Esophagus muscularis mucosa (tissue), 4 donors: ENCODE measurements at places on chromosomes 16 and 17.

DNA sequence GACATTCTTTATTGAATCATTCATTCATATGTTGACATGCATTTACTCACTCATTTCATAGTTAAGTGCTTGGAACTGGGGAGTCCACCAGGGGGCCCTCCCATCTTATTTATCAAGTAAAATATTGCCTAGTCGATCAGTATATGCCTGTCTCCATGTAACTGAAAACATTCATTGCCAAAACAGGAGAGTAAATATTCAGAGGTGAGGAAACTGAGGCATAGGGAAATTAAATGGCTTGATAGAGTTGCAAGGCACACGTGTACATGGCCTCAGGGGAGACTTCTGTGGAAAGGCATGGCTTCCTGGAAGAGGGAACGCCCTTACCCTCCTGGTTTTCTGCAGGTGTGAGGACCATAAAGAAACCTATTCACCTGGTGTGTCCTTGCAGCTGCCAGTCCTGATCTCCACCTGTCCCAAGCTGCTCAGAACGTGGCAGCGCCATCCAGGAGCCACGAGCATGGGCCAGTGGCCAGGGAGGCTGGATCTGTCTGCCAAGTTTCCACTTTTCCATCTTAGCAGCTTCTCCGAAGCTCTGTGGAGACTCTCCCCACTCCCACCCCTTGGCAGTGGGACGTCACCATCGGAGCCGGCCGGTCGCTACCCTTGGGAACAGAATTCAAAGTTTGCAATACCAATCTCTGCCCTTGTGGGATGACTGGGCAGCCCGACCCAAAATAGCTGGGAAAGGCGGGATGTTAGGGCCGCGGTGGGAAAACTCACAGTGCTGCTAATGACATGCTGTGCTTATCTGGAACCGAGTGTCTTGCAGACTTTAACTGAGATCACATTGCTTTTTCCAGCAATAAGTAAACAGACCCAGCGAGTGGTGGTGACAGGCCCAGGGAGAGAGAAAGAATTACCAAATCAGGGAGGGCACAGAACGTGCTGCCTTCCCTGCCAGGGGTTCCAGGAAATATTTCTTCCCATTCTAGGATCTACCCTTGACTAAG is 4.1 kb upstream of the C1QTNF1 start:
- no peak for DNase-seq

GRCh38 chr16:46582313-46582712 is 38.9 kb downstream of the SHCBP1 start:
- no peak for DNase-seq

- no peak for DNase-seq
Measured at GRCh38 chr17:35191001-35191695, 3.0 kb downstream of the SLC35G3 start.

DNA sequence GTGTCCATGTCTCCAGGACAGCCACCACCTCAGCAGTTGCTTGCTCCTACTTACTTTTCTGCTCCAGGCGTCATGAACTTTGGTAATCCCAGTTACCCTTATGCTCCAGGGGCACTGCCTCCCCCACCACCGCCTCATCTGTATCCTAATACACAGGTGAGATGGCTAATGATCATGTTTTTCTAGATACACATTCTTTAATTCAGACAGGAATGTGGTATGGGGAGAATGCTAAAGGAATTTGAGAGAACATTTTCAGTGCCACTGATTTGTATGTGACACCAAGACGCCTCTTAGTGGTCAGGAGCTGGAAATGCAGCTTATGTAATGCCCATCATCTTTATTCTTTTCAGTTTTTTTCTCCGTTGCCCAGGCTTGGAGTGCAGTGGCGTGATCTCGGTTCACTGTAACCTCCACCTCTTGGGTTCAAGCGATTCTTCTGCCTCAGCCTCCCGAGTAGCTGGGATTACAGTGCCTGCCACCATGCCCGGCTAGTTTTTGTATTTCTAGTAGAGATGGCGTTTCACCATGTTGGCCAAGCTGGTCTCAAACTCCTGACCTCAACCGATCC is 8.9 kb upstream of the RAPGEFL1 start:
- no peak for DNase-seq

- DNase-seq = no peak
Measured at GRCh38 chr16:11140098-11140375, 116.0 kb downstream of the SOCS1 start.

- no peak for DNase-seq
Measured at GRCh38 chr17:34703533-34703932, 124.2 kb downstream of the TMEM132E start.

DNA sequence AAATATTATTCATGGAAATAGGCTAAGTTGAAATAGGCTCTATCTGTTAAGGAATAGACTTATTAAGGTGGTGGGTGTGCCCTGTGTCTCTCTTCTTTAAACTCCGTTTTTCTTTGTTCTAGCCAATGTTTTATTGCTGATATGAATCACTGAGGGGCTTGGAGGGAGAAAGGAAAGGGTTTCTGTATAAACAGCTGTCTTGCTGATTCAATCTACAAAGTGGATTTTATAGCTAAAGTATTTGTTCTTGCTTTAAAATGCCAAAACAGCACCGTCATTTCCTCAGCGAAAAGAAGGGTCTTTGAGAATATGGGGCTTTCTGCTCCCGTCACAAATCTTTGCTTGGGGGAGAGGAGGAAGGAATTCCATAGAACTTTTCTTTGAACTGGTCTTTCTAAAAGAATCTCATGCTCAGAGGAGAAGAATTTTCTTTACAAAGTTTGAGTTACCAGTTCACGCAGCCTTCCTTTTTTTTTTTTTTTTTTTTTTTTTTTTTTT is 39.3 kb downstream of the MSI2 start:
- DNase-seq = no peak

- DNase-seq = no peak
Measured at GRCh38 chr17:17668775-17669579, 12.3 kb upstream of the RAI1 start.

DNA sequence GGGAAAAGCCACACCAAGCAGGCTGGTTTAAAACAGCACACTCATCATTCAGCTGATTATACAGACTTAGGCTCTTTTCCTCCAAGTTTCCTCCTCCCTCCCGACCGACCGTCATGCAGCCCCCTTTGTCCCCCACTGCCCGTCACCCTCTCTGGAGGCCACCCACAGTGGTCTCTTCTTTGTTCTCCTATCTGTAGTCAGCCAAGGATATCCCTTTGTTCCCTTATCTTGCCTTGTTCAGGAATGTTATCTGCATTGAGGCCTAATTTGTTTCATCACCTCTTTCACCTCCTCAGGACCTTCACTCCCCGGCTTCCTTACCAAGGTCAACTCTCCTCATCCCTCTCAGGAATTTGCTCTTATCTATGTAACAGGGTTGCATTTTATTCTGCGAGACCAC is 186.4 kb upstream of the CDH13 start:
- no peak for DNase-seq

DNA sequence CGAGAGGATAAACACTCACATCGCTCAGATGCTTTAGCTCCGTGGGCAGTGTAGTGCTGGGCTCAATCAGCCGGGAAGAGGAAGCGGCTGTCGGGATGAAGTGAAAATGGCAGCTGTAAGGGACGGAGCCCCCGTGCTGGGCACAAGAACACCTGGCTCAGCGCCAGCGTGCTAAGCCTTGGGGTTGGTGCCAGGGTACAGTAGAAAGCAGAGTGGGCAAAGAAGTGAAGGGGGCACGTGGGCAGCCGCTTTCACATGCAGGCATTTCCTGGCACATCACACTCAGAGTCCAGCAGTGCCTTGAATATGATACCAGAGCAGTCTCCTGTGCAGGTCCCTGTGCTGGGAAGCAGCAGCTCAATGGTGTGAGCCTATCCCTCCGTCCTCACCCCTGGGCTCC is 51.1 kb upstream of the FOXF1 start:
- no peak for DNase-seq

DNA sequence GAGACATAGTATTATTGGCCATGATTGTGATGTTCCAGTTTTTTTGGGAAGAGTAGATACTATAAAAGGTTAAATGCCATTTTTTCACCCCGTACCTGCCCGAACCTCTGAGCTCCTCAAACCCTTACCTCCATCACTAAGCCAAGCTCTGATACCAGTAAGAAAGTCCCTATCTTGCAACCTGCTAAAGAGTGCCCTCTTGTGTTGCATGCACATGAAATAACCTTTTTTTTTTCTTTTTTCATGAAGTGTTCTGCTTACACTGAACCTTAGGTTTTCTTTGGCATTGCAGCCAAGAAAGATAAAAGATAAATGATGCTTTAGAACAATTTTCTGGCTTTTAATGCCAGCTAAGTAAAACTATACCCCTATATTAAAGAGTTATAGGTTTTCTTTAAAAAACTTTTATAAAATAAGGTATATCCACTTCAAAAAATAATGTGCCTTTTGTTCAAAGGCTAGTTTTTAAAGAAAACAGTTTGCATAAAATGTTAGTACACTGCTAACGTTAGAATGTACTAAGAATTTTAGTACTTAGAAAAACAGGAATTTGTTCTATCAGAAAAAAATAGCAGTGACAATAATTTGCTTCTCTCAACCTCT is 295.3 kb upstream of the PMFBP1 start:
- DNase-seq = no peak

- DNase-seq = no peak
Measured at GRCh38 chr16:25841761-25842160, 150.0 kb downstream of the HS3ST4 start.

GRCh38 chr16:80294172-80294571 is 246.6 kb upstream of the DYNLRB2 start:
- DNase-seq = no peak

GRCh38 chr16:21626659-21627277 is 25.6 kb downstream of the IGSF6 start:
- no peak for DNase-seq

DNA sequence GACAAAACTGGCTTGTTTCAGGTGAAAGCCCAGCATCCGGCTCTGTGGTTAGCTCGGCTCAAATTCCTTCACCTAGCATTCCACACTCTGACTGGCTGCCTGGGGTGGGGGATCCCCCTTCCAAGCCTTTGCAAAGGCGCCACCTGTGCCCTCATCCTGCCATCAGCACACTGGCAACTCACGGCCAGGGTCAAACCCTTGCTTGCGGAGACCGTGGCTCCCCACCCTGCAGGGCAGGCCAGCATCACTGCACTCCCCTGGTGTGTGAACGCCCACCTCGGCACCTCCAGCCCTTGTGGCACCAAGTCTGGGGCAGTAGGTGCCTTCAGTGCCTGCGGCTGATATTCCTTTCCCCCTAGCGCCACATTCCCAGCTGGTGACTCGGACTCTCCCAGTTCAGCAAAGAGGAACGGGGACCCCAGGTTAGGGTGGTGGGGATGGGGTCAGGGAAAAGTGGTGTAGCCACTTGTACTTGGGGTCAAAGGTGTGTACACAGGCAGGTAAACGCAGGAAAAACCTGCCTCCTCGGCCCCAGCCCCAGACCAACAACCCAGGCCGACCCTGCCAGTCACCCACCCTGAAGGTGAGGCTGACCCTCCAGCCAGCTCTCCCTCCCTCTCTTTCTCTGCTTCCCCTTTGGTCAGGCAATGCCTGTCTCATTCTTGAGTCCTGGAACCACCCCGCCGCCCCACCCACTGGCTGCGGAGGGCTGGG is 1.1 kb downstream of the FLII start:
- no peak for DNase-seq

- no peak for DNase-seq
Measured at GRCh38 chr17:81074875-81075274, 39.9 kb downstream of the BAIAP2 start.

DNA sequence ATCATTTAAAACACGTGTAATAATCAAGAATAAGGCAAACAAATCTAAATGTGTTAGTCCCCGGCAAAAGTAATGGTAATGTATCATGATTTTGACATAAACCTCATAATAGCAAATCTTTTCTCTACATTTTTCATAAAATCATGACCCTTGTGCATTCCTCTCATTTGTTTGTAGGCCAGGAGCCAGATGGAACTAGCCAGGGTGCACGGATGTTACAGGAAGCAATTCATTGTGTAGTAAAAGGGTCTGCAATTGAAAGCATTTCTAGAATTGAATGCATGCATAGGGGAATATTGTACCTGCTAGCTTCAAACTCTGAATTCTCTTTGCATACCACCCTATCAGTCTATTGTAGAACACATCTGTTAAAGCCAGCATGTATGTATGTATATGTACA is 66.6 kb downstream of the CNTNAP4 start:
- no peak for DNase-seq

- no peak for DNase-seq
Measured at GRCh38 chr16:19008245-19009169, 24.8 kb downstream of the TMC7 start.

GRCh38 chr17:64073771-64074703 is 53.6 kb upstream of the ICAM2 start:
- no peak for DNase-seq
